ENCODE measurements at places on chromosomes 3 and 15.

DNA sequence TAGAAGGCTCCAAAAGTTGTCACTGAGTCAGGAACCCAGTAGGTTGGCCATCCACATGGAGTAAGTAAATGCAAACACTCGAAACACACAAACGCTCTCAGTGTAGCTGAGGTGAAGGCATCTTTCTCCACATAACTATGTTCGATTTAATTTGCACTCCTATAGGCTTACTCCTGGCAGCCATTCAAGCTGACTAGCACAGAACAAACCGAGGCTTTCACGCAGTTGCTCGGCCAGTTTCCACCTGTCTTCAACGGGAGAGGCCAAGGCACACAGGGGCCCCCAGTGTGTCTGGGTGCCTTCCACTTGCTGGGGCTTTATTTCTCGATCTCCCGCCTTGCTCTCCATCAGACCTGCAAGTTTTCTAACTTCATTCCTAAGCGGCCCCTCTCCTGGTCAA lies 18.9 kb downstream of the RGMA start:
- no peak for DNase-seq

GRCh38 chr3:25027650-25028049 lies 400.4 kb upstream of the RARB start:
- DNase-seq, result no peak

- no peak for DNase-seq
Measured at GRCh38 chr3:13462822-13463221, 17.3 kb upstream of the HDAC11 start.

GRCh38 chr3:177357352-177358090 lies 160.2 kb upstream of the TBL1XR1 start:
- no peak for DNase-seq

GRCh38 chr3:189927975-189928895 lies 192.5 kb downstream of the P3H2 start:
- peak; percentile 3 for DNase-seq

GRCh38 chr15:95259965-95260364 lies 1028.6 kb downstream of the MCTP2 start:
- no peak for DNase-seq

GRCh38 chr3:180295811-180296210 lies 259.1 kb upstream of the PEX5L start:
- DNase-seq, result no peak

GRCh38 chr15:60520013-60520824 lies 41.3 kb upstream of the ICE2 start:
- no peak for DNase-seq

- DNase-seq, result no peak
Measured at GRCh38 chr15:28273468-28273867, 48.5 kb downstream of the HERC2 start.

- DNase-seq, result no peak
Measured at GRCh38 chr3:129766135-129766534, 127.4 kb downstream of the TMCC1 start.

DNA sequence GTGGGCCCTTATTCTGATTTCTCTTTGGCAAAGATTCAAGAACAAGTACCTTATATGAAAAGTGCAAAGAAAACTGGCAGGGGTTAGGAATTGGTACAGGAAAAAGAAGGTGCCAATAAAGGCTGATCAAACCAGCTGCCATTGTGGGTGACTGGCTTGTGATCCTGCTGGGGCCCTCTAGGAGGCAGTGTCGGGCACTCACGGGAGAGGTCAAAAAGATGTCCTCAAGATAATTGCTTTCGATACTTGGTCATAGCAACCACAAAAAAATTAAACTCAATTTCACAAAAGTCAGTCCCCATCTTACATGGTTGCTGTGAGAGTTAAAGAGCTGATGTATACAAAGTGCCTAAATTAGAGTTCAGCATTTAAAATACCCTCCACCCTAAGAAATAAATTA lies 31.0 kb upstream of the CAV3 start:
- DNase-seq, result no peak

DNA sequence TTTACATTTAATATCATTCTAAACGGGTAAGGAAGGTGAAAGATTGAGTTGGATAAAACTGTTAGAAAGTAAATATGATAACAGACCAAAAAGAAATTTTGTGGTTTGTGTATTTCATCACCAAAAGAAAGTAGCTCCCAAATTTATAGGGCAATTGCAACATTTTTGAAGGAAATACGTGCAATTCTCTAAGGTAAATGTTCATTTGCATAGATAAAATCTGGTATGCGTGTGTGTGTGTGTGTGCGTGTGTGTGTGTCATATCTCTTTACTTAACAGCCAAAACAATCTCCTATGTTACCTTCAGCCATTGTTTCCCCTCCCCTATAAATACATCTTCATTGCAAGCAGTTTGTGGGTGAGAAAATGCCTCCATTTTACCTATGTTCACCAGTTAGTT lies 208.4 kb downstream of the TNIK start:
- no peak for DNase-seq

DNA sequence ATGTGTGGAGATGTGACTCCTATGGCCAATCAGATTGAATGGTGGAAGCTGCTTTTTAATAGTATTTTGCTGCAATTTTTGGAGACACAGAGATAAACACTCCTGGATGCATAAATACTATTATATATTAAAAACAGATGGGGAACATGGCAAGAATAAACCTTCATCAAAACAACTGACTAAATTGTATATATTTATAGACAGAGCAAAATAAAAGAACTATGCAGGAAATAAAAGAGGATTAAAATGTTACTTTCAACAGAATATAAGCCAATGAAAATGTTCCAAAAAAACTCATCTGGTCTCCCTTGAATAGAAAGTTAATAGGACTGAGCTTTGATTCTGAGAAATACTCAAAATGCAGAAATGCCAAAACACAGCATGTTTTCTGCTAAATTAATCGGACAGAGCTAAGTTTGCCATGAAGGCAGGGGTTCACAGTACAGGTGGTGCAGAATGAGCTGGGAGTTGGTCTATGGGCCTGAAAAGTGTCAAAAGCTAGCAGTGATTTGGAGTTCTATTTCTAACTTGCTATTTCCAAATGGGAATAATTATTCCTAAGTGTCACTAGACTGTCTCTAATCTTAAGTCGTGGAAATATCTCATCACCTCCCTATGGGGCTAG lies 227.2 kb downstream of the CNTN3 start:
- no peak for DNase-seq

GRCh38 chr3:98728672-98729071 lies 34.5 kb upstream of the ST3GAL6 start:
- no peak for DNase-seq

- DNase-seq, result no peak
Measured at GRCh38 chr3:14204515-14205284, 26.1 kb downstream of the LSM3 start.

GRCh38 chr15:51876169-51876568 lies 46.7 kb downstream of the TMOD3 start:
- DNase-seq, result no peak

DNA sequence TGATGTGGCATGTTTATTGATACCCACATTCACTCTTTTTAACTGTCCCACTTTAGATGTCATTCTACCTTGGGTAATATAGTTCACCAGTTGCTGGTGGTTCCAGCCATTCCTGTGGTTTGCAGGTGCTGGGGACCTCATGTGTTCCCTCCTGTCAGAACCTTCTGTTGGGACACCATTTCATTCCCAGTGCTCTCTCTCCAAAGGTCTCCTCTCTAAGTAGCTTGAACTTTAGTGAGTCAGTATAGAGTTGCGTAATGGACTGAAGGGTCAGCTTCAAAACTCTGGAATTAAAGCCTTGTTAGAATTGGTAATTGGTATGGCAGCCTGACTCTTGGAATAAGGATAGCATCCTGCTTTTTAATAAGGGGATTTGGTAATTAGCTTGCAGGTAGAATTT lies 108.5 kb downstream of the PLCL2 start:
- no peak for DNase-seq

DNA sequence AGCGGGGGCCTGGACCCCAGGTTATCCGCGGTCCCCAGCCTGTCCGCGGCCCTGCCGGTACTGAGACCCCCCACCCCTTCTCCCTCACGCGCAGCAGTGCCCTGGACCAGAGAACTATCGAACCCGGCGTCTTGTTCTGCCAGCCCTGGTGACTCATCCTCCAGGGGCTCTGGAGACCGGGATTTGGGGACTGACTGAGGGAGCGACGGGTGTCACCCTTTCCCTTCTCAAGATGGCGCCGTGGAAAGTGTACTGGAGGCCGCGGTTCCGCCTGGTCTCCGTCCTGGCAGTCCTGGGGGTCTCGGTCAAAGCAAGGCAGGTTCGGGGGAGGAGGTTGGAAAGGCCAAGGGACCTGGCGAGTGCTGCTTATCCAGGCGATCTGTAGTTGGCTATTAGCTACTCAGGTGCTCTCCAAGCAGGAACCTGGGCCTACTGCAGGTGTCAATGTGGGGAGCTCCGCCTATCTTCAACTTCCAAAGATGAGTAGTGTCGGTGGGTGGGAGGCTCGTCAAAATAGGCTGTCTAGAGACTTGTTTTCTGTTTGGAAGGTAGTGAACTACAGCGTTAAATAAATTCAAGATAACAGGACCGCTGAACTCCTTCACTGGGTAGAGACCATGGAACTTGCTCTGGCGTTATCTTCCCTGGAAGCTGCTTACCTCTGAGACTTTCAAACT lies 790 bp downstream of the RAB5A start:
- DNase-seq, result peak; percentile 30

- DNase-seq, result no peak
Measured at GRCh38 chr3:46509661-46510187, 11.9 kb downstream of the RTP3 start.

All from stimulated activated CD4-positive, alpha-beta T cell treated with anti-CD3 and anti-CD28 coated beads, Interleukin-1b, Interleukin-23, amount 100 ng/mL, for 4 hours (primary cell).